Tongue (tissue), 3 donors: ENCODE measurements at places on chromosomes 4 and X. TPM values are rescaled to one million over a fixed set of nuclear protein-coding genes. Genes with fewer than 3 reads are reported as not detected.
A peak's percentile ranks its signal among the peaks of the same experiment; 100 is the strongest.

DNA sequence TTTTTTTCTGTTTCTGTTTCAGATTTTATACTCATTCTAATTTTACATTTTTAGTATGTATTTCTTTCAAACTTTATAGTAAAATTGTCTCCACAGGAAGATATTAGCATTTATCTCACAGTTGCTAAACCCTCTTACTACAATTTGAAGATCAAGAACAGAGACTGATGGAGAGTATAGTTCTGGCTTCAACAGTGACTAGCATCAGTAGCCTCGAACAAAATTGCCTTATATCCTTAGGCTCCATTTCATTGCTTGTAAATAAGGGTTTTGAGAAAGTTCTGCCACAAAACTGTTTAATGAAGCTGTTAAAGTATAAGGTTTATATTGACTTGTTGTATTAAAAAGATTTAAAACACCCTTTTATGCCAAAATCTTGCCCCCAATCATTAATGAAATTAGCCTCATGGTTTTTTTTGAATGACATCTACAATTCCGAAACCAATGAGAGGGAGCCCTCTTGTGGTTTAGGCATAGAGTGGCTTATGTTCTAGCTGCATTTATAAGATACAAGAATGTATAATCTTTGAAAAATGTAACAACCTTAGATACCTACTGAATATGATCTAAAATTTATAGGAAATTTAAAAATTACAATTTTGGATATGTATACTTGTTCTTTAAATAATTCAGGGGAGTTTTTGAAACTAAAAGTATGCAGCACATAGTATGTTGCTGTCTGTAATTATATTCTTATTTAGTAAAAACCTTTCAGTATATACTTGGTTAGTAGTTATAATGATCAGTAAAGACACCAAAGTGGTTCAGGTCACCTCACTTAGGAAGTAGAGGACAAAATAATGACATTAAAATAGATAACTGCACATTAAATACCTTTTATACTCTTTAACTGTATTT lies 109.8 kb upstream of the HPGD start:
- peak; percentile 57 for DNase-seq

DNA sequence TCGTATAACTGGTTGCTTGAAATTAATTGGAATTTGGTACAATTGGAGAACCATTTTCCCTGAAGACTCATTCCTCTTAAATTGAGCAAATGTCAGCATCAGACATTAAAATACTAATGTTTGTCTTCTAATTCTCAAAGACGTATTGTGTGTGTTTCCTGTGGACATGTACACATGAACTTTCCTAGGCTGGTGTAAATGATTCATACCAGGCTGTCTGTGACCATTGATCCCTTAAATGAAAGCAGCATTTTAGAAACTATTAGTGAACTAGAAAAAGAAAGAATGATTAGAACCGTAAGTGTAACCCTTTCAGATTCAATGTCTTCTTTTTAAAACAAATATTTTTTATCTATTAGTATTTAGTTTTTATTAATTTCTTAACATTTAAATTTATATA lies 332.9 kb downstream of the PPP3CA start:
- DNase-seq, result no peak

DNA sequence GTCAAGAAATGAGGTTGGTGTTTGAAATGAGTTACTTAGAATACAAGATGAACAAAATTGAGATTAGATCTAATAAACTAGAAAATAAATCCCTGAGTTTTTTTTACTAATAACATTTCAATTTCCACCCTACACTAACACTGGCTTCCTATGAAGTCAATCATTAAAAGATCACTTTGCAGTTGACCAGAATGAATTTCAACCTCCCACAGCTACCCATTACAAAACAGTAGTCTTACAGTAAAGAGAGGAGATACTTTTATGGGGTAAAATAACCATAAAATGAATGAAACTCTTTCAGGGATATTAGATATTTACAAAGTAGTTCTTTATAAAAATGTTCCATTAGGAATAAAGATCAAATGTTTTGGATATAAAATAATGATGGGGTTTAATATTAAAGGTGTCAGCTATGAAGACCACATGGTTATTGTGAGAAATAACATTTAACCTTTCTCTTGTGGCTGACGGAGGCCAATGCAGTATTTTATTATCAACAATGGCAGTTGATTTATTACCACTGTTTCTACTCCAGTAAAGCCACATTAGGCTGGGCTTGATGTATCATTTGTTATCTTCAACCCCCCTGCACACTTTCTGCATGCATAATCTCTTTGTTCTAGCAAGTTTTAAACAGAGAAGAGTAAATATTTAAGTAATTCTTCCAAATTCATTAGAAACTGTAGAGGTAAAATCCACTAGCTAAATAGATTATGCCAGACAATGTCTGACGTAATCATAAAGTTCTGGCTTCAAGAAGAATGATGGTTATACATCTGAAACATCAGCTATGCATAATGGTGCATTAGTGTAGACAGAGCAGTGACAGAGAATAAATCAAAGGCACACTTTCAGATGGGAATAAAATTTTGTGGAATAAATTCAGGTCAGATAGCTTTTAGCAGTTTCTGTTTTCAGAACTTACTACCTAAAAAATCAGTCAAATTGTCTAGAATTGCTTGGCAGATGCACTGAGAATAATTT lies 516.6 kb downstream of the PCDH18 start:
- DNase-seq, result no peak

GRCh38 chr4:152162331-152162697 lies 373.6 kb downstream of the FBXW7 start:
- DNase-seq, result no peak

DNA sequence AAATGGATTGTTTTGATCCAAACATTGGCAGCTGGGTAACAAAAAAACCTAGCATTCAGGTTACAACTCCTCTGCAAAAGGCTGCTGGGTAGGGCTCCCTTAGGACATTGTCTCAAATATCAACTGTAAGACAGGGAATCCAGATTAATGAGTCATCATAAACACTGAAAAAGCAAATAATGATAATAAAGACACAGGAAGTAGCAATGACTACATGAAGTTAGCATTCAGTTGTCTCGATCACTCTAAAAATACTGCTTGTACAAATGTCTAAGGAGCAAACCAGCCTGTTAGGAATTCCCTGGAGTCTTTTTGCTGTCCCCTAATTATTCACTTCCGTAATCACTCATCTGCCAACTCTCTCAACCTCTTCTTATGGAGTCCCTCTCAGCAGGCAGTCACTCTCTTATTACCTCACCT lies 259.2 kb downstream of the GPC3 start:
- peak; percentile 15 for DNase-seq

GRCh38 chrX:132037479-132037993 lies 14.4 kb downstream of the STK26 start:
- no peak for DNase-seq

DNA sequence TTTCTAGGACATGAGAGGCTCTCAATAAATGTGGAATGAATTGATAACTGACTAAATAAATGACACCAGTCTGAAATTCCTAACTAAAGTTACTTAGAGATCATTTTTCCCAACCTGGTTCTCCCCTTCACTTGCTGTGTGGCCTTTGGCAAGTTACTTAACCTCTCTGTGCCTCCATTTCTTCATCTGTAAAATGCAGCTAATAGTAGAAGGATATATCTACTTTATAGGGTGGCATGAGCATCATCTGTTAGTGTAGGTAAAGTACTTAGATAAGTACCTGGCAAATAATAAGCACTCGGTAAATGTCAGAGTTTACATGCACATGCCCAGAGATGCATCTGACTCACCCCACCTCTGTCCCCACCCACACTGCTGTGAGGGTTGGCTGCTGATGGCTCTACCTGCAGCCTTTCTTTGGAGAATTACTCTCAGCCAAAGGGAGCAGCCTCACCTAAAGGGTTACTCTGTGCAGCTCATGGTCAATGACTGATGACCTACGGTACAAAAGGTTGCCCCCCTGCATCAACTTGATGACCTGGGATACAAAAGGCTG lies 139.3 kb downstream of the CHIC2 start:
- no peak for DNase-seq

- DNase-seq, result no peak
These were observed 583.3 kb upstream of the TENM3 start for GRCh38 chr4:181659876-181660275.

- DNase-seq, result no peak
These were observed 270.0 kb downstream of the MAPK10 start for GRCh38 chr4:86089781-86090323.

GRCh38 chr4:10703766-10704429 lies 19.3 kb upstream of the CLNK start:
- DNase-seq, result no peak

DNA sequence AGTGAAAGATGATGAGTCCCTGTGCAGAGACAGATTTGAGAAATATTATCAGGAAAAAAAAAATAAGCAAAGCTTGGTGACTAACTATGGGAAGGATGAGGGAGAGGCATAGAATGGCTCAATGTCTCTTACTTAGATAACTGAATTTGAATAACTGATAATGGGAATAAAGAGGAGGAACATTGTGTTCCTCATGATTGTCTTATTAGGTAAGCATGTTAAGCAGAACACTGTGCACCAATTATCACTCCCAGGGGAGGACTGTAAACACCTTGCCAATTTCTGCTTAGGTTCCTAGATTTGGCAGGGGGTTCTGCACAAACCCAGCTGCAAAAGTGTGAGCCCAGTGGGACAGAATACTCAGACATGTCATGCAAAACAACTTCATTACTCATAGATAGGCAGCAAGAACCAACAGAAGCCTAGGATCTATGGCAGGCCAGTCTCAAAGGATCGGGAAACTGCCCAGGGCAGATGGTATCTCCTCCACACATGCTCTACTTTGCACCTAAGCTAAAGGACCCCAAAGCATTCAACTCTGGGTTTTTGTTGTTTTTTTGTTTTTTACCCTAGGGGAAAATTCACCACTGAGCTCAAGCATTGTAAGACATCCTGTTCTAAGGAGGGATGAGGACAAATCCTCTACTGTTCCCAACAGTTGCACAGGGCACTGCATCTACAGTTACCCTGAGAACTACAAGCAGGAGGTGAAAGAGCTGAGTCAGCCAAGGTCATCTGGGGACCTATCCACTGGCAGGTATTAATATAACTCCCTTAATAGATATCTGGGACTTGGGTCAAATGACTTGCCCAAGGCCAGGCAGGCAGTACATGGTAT lies 907.0 kb downstream of the RAPGEF2 start:
- no peak for DNase-seq

DNA sequence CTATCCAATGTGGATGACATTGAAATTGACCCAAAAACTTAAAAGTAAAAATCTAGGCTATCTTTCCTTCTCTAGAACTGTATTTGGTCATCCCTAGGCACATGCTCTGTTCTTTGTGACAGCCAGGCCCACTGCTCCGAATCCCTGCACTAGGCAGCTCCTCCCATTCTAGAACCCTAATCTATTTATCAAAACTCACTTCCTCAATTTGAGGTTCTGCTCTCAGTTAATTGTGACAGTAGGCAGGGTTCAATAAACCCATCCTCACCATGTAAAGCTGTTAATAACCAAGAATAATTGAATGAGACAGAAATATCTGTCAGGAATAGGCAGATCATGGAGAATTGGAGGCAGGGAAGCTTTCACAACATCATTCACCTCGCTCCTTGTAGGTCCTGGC lies 51.9 kb upstream of the IRF2 start:
- DNase-seq, result no peak

DNA sequence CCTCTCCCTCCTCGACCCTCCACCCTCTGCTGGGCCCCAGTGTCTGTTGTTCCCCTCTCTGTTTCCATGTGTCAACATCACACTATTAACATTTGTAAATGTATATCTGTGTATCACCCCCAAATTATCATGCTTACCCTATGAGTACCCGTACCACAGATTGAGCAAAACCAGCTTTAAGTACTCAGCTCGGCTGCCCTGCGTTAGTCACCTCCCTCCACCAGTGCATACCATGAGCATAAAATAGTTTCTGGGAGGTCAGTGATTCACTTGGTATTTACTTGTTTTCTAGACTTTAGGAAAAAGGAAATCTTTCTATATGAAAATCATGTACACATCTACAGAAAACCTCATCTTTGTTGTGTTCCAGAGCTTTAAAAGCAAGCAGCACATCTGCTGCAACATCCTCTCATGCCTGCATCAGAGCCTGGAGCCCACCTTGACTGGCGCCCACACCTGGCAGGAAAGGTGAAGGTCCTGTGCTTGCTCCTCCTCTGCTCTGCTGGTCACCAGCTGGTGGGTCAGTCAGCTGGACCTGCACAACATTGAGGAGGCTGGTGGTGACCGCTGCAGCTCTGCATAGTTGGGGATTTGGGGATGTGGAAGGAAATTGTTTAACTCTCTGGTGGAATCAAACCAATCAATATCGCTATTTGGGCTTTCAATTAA lies 214.4 kb upstream of the KLF3 start:
- no peak for DNase-seq

GRCh38 chr4:47876310-47876709 lies 38.1 kb downstream of the NFXL1 start:
- no peak for DNase-seq

DNA sequence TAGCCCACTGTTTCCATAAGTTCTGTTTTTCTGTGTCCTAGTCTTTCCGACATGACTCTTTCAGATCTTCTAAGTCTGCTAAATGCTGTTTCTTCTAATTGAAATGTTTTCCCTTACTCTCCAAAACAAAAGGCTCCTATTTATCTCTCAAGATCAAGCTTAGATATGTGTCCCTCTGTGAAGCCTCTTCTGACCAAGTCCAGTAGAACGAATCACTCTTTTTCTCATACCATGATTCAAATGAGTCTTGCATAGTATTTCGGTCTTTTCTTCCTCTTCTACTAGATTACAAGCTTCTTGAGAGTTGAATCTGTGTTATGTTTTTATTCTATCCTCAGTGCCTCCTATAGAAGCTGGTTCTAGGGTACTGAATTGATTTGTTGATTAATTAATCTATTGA lies 45.3 kb upstream of the PRDM8 start:
- no peak for DNase-seq

DNA sequence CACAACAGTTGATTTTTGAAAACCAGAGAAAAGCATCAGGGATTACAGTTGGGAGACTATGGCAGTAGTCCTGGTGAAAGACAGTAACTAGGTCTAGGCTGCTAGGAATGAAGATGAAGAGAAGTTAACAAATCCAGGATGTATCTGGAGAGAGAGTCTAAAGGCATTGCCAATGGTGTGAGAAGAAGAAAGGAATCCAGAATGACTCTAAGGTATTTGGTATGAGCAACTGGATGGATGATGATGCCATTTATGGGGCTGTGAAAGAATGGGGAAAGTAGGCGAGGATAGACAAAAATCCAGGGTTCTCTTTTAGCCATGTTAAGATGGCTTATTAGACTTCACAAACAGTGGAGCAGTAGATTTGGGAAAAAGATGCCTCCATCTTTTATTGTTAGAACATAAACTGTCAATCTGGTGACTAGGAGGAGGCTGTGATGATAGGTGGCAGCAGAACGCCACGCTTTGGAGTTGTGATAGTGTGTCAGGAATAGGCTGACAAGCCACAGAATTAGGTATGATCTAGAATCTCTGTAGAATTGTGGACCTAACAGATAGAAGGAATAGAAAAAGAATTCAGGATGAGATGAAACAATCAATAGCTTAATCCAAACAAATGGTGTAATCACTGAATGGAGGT lies 27.3 kb upstream of the JADE1 start:
- DNase-seq, result peak; percentile 16

The REPS2 gene
- total RNA-seq, result 7.9 TPM

The MAGEE2 gene
- not detected for total RNA-seq

The BTC gene
- 32.9 TPM for total RNA-seq

The TEX13C gene
- not detected for total RNA-seq

The CABS1 gene
- not detected for total RNA-seq

The RPS6KA6 gene
- total RNA-seq, result 10.3 TPM

The ETFDH gene
- total RNA-seq, result 50.5 TPM
